ENCODE measurements at places on chromosomes 2 and 18.

- DNase-seq: no peak
Observed at GRCh38 chr18:43563780-43564179, 286.5 kb upstream of the SYT4 start.

DNA sequence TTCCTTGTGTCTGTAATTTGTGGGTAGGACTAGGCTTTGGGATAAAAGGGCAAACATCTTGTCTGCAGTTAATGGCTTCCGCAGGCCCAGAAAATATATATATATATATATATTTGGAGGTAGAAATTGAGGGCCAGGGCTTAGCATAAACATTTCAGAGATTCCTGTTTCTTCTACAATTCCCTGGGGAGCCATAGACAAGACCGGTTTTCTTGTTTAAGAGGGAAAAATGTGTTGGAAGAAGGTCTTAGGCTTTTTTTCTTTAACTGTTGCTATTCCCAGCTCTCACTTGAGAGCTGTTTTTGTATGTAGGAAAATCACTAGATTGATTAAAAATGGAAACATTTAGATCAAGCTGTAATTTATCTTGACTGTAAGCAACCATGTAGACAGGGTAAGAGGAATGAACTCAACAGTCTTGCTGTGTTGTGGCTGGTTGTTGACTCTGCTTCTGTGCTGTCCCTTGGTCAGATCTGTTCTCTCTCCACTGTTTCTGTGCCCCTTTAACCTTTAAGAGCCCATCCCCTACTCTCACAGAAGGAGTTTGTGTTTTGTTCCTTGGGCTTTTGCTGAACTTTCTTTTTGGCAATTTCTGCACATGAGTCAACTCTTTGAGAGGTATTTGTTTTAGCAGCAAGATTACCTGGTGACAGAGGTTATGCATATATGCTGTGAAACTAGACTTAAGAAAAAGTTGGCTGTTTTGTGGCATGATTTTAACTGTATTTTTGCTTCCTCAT is 58.3 kb downstream of the EFEMP1 start:
- DNase-seq: no peak

DNA sequence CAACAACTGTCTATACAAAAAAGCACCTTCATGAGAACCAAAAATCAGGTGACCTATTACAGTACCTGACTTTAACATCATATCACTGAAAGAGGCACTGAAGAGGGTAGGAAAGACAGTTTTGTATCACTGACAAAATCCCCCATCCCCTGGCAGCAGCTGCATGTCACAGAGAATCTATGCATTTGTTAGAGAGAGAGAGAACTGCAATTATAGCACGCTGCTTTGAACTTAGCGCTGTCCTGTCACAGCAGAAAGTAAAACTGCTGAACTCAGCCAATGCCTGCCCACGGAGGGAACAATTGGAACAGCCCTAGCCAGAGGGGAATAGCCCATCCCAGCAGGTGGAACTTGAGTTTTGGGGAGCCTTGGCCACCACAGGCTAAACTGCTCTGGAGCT is 75.1 kb upstream of the NOL4 start:
- DNase-seq: no peak

- DNase-seq: no peak
Observed at GRCh38 chr18:13551841-13552733, 174.3 kb downstream of the FAM210A start.

GRCh38 chr2:64658269-64658668 is 4.6 kb upstream of the SERTAD2 start:
- DNase-seq: no peak

DNA sequence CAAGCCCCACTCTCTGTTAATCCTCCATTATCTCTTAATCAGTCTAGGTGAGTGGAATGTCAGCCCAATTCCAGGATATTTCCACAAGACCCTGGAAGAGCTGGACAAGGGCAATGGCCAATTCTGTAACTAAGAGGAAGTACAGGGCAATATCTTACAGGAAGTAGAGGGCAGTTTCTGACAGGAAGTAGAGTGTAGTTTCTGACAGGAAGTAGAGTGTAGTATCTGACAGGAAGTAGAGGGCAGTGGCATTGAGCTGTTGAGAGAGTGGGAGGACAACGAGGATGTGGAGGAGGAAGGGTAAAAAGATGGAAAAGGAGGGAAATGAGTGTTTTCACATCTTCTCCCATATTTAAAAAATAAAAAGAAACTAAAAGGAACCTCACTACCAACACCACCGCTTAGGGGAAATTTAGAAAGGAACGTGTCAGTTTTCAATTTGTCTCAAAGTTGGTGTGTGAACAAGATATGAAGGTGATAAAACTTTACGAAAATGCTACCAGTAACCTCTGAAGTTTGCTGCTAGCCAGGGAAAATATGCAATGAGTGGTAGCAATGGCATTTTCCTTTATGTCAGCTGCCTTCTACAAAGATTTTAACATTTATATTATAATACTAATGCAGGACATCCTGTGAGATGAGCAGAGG is 430.9 kb upstream of the HNRNPA3 start:
- DNase-seq: no peak

- no peak for DNase-seq
Observed at GRCh38 chr2:217228732-217229131, 368.9 kb upstream of the TNP1 start.

GRCh38 chr2:37585982-37586621 is 85.3 kb downstream of the CDC42EP3 start:
- peak; percentile 75 for DNase-seq

DNA sequence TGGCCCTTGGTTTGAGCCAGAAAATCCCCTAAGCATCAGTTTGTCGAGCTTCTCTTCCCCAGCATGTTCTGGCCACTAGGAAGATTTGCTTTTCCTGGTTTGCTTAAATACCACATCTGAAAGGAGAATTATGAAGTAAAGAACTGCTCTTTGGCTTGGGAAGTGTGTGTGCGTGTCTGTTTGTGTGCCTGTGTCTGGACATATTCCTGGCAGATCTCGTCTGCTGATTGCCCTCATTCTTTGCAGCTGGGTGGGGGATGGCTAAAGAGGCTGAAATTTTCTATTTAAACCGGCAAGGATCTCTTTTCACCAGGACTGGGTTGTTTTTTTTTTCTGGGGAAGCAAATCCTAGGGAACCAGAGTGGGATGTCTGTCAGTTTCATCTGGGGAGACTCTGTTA is 57.3 kb upstream of the MBOAT2 start:
- no peak for DNase-seq

- no peak for DNase-seq
Observed at GRCh38 chr18:10367836-10368235, 86.6 kb upstream of the APCDD1 start.

DNA sequence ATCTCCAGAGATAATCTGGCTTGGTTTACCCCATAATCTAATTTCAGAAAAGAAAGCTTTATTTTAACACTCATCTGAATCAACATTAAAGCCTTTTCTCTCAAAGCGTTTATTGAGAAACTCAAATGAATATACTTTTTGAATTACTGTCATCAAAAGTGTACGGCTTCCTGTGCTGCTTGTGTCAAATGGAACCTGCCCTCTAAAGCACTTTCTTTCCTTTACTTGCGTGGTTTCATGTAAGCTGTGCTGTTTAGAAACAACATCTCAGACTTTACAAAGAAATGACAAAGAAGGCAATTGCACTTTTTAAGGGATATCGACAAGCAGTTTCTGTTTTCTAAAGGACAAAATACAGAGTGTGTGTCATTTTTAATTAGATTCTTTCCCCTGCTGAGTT is 35.1 kb downstream of the CYBRD1 start:
- DNase-seq: no peak

GRCh38 chr18:70452501-70452900 is 163.7 kb downstream of the SOCS6 start:
- DNase-seq: no peak

DNA sequence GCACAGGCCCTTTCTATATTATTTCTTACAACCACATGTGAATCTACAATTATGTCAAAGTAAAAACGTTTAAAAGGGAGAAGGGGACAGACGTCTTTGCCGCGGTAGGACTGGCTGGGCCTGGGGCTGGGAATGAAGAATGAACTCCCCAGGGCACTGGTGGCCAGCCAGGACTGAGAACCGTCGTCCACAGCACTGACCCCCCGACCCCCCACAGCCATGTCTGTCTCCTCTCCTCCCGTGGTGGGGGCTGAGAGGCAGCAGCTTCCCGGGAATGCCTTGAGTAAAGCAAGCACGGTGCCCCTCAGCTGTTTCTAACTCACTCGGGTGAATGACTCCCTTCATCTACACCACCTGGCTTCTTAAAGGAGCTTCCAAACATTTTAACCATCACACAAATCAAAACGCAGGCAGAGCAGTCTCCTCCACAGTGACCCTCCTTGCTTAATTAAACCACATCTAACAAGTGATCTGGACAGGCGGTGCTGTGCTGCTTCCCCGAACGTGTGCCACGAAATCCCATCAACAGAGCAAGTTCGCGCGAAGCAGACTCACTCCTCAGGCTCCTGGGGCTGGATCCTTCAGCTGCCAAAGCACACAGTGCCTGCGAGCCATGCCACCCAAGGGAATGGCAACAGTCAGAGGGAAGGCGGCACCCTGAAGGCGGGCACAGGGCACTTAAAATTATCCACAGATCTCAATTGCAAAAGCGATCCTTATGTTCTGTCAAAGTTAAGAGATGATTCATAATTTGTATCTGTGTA is 217.7 kb downstream of the EIPR1 start:
- DNase-seq: no peak

- no peak for DNase-seq
Observed at GRCh38 chr2:48817355-48817754, 61.8 kb upstream of the LHCGR start.

GRCh38 chr2:46835520-46835919 is 80.1 kb downstream of the MCFD2 start:
- DNase-seq: no peak
